NCI-H187 (cell line): ENCODE measurements at places on chromosomes 5 and 9.
A peak's percentile ranks its signal among the peaks of the same experiment; 100 is the strongest.

DNA sequence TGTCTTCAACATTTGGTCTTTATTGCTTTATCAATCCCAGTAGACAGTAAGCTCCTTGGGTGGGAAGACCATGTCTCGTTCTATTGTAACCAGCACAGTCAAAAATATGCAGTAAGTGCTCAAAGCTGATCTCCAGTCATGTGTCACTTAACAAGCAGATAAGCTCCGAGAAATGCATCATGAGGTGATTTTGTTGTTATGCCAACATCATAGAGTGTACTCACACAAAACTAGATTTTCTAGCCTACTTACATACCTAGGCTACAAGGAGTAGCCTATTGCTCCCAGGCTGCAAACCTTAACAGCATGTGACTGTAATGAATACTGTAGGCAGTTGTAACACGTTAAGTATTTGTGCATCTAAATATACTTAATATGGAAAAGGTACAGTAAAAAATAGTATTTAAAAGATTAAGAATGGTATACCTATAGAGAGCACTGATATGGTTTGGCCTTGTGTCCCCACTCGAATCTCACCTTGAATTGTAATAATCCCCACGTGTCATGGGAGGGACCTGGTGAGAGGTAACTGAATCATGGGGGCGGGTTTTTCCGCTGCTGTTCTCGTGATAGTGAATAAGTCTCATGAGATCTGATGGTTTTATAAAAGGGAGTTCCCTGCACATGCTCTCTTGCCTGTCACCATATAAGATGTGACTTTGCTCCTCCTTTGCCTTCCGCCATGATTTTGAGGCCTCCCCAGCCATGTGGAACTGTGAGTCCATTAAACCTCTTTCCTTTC is 39.8 kb upstream of the PCSK5 start:
- no peak for DNase-seq

GRCh38 chr9:103757062-103757461 is 337.0 kb upstream of the SMC2 start:
- no peak for DNase-seq

- no peak for DNase-seq
Measured at GRCh38 chr5:80238097-80238496, 17.8 kb downstream of the SERINC5 start.

- no peak for DNase-seq
Measured at GRCh38 chr9:108296056-108296455, 559.7 kb downstream of the ACTL7B start.

DNA sequence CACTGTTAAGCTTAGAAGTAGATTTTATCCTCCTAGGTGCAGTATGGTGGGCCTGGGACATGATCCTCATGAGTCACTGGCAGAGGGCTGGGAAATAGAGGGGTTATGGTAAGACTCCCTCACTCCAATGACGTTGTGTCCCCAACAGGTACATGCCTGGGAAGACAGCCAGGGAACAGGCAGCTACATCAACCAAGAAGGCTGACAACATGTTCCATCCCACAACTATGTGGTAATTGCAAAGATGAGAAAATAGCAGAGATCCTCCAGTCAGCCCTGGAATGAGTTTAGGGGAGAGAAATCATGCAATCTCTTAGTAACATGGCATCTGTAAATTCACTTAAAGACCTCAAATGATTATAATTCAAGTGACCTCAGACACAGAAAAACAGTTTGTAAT is 114.4 kb upstream of the LIFR start:
- no peak for DNase-seq

- DNase-seq, result no peak
Measured at GRCh38 chr5:169272111-169272510, 28.8 kb downstream of the SLIT3 start.

DNA sequence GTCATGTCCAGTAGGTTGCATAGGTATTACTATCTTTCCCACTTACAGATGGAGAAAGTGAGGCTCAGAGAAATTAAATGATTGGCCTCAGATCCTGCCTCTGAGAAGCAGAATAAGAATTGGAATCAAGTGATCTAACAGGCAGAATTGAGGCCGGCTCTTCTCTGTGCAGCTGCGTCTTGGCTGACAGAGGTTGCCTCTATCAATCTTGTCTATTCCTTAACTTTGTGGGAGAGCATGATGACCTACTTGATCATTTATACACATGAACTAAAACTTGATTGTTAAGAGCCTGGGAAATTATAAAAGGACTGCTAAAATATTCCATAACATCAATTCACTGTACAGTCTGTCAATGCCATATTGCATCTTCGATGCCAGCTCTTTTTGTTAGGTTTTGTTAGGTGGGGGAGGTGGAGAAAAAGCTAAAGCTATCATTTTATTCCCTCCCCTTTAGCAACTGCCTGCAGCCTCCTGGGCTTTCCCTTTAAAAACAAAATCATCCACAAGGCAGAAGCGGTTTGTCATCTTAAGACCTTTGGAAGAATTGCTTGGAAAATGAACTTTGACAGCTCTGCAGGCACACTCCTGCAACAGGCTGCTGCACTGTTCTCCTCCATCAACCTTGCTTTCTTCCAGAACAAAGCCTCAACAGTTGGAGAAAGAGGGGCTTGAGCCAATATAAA is 247.4 kb downstream of the SMARCA2 start:
- no peak for DNase-seq

DNA sequence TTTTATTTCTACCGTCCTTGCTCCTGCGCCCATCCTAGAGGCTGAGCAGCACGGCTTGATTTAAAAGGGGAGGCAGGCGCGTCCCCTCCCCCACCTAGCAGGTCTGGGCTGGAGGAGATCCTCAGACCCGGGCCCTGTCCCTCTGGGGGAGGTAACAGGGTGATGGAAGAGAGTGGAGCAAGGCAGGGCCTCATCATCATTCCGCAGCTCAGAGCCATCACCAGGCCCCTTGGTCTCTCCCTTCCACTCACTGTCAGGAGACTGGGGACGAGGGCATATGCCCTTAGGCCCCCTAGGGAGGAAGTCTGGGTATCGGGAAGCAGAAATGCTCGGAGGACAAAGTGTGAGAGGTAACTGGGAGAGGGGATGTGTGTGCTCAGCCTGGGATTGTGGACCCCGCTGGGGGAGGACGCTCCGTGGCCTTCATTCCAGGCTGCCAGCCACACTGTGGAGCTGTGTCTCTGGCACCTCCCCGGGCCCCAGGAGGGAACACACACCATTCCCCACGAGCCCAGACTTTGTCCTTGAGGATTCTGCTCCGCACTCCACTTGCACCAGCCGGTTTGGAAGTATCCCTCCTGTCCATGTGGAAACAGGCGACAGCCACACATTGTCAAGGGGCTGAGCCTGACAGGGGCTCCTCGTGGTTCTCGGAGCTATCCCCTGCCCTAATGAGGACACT is 761 bp downstream of the REEP2 start:
- no peak for DNase-seq

- no peak for DNase-seq
Measured at GRCh38 chr5:73394610-73395009, 54.0 kb downstream of the FOXD1 start.

GRCh38 chr5:68033961-68034571 is 181.5 kb upstream of the PIK3R1 start:
- no peak for DNase-seq

- no peak for DNase-seq
Measured at GRCh38 chr5:39870137-39870536, 445.4 kb upstream of the DAB2 start.

GRCh38 chr5:95780597-95780996 is 41.9 kb downstream of the GLRX start:
- no peak for DNase-seq

GRCh38 chr9:135297456-135298075 is 182.0 kb upstream of the PPP1R26 start:
- no peak for DNase-seq

- DNase-seq, result no peak
Measured at GRCh38 chr9:136729144-136729543, 13.6 kb downstream of the LCN10 start.

- DNase-seq, result no peak
Measured at GRCh38 chr5:10581424-10581748, 17.5 kb downstream of the ANKRD33B start.

DNA sequence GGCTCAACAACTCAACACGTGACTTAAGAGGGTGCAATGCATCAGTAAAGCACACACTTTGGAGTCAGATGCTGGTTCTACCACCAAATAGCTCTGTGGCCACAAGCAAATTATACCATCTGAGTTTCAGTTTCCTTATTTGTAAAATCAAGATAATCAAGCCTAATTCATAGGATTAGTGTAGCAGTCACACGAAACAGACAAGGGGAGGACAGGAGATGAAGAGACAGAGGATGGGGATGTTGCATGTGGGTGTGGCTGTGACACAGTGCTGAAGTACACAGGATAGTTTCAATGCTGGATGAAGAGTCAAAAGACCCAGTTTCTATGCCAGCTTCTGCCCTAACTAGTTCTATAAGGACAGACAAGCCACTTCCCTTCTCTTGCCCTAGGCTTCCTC is 60.2 kb downstream of the SPOCK1 start:
- DNase-seq, result no peak

DNA sequence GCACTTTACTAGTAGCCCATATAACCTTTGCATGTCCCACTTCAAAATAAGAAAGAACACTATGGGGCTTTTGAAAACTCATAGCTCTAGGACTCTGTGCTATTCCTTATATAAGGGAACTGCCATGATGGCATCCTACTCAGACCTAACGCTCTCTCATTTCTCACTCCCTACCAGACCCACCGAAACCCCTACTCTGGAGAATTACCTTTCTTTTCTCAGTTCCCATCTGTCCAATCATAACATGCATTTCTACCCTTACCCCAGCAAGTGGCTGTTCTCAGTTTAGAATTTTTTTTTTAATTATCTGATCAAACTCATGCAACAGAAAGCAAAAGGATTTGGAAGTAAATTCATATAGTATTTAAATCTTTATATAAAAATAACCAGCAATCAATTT is 27.3 kb downstream of the CARNMT1 start:
- DNase-seq, result no peak

DNA sequence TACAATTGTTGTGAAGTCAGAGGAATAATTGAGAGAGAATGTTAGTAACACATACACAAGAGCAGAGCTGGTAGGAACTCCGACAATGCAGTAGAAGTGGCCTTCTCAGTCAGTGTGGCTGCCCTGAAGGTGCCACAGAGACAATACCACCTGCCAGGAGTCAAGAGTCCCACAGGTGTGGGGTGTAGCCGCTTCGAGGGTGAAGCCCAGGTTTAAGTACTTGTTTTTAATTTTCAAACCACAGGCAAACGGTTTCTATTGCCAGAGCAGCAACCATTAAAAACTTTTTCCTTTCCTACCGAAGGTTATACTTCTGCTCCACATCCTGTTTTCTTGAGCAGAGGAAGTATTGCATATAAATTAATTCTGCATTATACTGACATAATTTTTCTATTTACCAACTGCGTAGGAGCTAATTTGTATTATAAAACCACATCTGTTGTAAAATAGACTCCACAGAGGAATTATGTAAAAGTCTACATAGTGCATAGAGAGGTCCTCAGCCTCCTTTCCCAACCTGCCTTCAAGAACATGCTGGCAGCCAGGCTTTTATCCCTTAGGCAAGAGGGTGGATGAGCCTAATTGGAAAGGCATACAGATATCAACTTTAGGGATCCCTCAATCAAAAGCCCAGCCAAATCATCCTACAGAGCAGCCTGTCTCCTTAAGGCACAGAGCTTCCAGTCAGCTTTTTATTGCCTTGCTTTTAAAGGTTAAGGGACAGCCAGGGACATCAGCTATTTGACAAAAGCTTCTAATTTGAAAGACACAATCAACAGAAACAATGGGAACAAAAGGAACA is 12.9 kb upstream of the ACTBL2 start:
- no peak for DNase-seq

GRCh38 chr5:23260621-23261020 is 246.8 kb upstream of the PRDM9 start:
- no peak for DNase-seq

DNA sequence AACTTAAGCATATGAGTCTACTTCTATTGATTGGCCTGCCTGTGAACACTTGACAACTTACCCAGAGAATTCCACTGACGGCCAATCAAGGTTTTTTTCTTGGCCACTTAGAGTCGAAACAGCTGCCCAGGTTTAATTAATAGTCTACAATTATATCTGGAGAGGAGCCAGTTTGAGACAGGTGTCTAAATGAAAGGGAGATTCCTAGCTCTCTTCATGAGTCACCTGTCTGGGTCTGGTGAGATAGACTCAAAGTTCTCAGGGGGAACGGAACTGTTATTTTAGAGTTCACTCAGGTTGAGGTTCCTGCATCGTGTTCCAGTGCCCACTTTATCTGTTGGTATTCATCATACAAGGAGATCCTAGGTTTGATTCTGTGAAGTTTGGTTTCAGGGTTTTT is 111.0 kb downstream of the CD180 start:
- peak; percentile 39 for DNase-seq

- no peak for DNase-seq
Measured at GRCh38 chr5:135393691-135394090, 5.3 kb downstream of the MACROH2A1 start.

DNA sequence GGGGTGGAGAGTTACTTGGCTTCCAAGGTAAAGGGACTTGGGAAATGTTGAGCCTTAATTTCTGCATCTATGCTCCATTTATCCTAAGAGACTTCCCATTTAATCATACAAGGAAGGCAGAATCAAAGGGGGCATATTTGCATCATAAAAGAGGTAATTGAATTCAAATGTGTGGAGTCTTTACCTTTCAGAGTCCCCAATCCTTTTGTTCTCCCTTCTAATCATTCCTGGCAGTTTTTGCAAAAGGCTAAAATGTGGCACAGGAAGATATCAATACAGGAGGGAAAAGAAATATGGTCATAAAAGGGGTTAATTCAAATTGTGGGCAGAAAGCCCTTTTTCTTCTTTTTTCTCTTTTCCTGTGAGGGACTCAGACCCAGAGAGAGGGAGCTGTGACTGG is 69.5 kb downstream of the SFXN1 start:
- DNase-seq, result no peak

DNA sequence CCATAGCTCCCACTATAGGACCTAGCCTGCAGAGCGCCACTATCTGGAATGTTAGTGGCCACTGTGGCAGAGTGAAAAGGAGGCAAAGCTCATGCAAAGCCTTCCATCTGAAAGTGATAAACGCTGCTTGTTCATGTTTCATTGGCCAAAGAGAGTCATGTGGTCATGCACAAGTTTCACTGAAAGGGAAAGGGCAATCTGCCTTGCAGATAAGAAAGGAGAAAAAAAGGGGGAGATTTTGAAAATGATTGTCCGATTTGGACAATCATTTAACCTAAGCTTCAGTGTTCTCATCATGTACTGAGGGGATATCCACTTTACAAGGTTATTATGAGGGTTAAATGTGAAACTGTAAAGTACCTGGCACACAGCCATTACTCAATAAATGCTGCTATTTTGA is 9.0 kb upstream of the MOB3B start:
- no peak for DNase-seq

DNA sequence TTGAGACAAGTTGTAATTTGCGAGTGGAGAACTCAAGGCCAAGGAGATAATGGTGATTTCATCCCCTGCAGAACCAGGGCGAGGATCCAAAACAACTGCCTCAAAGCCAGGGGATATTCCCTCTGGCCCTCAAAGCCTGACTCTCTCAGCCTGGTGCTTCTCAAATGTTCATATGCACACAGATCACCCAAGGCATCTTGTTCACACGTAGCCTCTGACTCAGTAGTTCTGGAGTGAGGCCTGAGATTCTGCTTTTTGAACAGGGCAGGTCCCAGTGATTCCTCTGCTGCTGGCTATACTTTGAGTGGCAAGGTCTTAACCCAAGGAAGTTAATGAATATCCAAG is 30.2 kb upstream of the WWC1 start:
- no peak for DNase-seq
